ENCODE measurements at places on chromosomes 1 and 21.

DNA sequence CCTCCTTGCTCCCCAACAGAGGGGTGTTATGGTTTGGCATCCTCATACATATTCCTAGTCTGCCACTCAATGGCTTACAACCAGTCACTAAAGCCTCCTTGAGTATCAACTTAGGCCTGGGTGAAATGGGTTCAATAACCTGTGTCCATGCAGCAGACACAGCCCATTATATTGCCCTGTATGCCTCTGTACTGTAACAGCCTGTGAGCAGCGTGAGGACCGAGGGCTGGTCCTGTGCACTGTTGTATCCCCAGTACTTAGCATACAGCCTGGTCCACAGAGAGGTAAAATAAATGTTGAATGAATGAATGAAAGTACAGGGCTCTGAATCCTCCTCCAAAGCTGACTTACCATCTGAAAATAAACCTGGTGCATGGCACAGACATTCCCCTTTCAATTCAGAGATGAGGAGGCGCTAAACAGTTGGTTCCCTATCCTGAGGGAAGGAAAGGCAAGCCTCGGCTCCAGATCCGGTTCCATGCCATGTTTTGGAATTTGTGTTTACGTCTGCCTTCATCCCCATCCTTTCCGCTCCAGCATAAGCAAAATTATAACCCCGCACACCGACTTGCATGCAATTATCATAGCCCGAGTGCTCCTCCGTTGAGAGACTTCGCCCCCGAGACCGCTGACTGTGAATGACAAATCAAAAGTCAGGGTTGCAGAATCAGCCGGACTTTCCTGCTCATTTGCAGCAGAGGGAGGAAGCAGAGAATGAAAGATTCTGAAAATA, 45.0 kb upstream of the DNAJC6 start:
- DNase-seq = no peak

DNA sequence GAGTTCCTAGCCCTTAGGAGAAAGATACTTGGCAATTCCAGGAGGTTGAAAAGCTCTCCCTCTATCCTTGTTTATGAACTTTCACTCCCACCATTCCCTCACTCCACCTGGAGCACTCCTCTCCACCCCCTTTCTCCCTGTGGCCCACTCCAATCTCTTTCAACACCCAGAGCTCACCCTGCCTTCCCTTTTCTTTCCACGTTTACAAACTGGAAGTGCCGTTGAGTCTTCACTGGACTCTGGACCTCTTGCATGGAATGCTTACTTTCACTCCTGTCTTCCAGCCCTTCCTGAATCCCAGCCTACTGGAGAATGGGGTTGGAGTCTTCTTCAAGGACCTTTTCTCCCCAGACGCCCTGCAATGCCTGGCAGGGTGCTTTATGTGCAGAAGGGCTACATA, 198.5 kb downstream of the RHOU start:
- no peak for DNase-seq

DNA sequence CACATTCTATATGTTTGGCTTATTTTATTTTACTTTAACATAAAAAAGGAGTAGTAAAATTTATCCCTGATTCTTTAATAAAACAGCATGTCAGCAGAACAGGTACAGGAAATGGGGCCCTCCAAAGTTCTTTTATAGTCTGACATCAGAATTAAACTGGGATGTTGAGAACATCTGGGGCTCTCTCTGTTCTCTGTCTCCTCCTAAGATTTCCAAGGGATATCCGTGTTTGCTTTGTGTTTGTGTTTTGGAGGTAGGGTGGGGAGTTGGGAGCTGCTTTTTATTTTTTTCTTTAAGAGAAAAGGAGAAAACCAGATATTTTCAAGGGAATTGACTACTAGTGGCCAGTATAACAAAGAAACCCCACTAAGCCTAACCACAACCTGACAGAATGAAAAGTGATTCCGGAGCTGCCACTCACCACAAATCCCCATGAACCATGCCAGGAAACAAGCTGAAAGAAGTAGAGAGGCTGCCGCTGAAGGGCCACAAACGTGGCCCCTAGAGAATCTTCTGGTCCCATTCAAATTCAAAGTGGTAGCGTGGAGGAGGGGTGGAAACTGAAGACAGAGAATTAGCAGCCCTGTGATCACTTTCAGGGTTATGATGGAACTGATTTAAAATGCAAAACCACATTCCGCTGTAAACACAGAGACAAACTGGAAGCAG, 369.6 kb upstream of the ADGRL2 start:
- DNase-seq = no peak

DNA sequence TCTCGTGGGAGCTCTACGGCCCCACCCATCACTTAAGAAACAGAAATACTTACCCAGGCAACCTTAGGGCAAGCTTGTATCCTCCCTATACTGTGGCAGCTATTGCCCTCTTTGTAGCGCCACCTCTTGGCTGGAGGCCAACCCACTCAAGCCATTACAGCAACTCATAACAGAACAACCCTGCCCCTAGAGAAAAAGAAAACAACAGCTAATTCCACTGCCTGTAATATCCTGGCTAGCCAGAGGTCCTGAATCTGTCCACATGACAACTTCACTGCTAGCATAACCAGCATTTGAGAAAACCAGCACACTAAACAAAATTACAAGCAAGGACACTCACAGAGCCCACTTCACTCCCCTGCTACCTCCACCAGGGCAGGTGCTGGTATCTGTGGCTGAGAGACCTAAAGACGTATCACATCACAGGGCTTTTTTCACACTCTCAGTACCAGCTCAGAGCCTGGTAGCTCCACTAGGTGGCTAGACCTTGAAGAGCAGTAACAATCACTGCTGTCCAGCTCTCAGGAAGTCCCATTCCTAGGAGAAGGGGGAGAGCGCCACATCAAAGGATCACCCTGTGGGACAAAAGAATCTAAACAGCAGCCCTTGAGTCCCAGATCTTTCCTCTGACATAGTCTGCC, 14.5 kb upstream of the MX1 start:
- no peak for DNase-seq

GRCh38 chr1:76763738-76764137, 103.5 kb upstream of the ST6GALNAC5 start:
- DNase-seq = no peak

GRCh38 chr1:185157599-185158412, 839 bp downstream of the SWT1 start:
- no peak for DNase-seq

- DNase-seq = no peak
Measured at GRCh38 chr1:32728413-32729077, 26.0 kb upstream of the SYNC start.

- no peak for DNase-seq
Measured at GRCh38 chr1:65141394-65141793, 6.6 kb upstream of the AK4 start.

DNA sequence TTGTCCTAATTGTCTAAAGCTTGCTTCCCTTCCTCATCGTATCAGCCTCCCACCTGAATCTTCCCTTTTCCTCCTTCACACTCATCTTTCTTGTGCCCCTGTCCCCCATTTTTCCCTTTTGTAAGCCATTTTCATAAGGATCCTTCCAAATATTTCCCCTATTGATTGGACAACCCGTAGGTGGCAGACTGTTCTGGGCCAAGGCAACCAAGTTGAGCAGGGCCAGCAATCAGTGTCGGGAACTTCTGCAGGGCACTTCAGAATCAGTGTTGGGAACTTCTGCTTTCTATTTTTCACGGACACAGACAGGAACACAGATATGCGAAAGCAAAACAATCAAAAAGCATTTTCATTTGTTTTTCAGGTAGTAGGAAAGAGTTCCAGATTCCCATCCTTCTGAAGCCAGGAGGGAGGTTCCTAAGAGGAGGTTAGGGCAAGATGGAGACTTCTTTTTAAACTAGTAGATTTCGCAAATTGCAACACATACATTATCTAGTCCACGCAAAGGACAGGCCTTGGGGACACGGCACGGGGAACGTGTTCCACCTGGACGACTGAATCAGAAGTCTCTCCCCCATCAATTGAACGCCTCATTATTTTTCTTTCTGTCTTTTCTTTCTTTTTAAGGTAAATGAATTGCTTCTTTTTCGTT, 691 bp upstream of the MPZL1 start:
- no peak for DNase-seq

DNA sequence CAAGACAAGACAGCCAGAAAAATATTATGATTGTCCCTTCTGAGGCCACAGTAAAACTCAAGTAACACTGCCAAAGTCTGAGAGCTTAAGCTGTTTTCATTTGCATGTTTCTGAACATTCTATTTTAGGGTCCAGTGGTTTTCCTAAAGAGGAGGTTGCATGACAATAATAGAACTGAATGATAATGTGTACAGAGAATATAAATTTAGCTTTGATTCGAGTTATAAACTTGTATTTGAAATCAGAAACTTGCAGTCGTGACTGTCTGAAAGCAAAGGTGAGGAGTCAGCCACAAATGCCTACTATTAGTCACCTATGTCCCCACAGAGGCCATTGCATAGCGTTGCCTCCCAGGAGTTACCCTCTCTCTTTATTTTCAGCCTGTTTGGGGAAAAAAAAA, 363.1 kb upstream of the ADGRL2 start:
- DNase-seq = no peak

DNA sequence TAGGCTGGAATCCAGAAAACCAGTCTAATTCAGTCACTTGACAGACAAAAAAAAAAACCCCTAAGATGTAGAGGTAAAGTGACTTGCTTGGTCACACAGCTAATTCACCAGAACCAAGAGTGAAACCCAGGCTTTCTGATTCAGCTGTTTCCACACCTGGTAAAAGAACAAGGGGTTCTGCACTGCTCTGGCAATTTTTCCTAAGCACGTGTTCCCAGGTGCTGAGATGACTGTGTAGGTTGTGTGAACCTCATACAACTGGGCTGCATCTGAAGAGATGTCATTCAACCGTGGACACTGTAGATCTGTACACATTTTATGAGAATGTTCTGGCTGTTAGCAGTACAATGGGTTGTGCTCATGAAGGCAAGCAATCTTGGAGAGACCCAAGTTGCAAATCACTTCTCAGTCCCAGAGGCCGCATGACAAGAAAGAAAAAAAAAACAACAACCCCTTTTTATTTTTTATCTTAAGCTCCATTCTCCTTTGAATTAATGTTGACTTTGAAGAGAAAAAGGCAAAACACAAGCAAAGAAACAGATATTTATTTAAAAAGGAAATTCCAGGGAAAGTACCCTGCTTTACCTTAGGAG, 95.4 kb downstream of the INTS7 start:
- DNase-seq = no peak

GRCh38 chr21:34100790-34101189, 27.4 kb downstream of the MRPS6 start:
- no peak for DNase-seq

Measured in progenitor cell of endocrine pancreas (in vitro differentiated cells).